Lower lobe of right lung (tissue), 2 donors: ENCODE measurements at places on chromosomes 16 and 17. TPM values are rescaled to one million over a fixed set of nuclear protein-coding genes. Genes with fewer than 3 reads are reported as not detected.

GRCh38 chr17:75183999-75184884 is 1.5 kb upstream of the SUMO2 start:
- no peak overlapping the region for H3K27ac ChIP-seq
- H3K4me1 ChIP-seq, result peaks cover 28% of the 10 kb centered on the region
- H3K36me3 ChIP-seq, result peaks cover 12% of the 10 kb centered on the region
- no peak overlapping the region for H3K4me3 ChIP-seq
- H3K27me3 ChIP-seq, result no peaks in the 10 kb centered on the region
- DNase-seq, result no peak

GRCh38 chr16:10616419-10616755 is 36.0 kb upstream of the EMP2 start:
- H3K36me3 ChIP-seq, result no peaks in the 10 kb centered on the region
- H3K27me3 ChIP-seq, result no peaks in the 10 kb centered on the region
- peaks cover 37% of the 10 kb centered on the region for H3K4me1 ChIP-seq
- no peak for DNase-seq

TM4SF5 gene
- not detected for total RNA-seq

STX4 gene
- total RNA-seq, result 86.1 TPM

CFAP97D1 gene
- not detected for total RNA-seq
